AG09309 (cell line): ENCODE measurements at places on chromosomes 1 and 21.

GRCh38 chr1:91700332-91700731 lies 185.6 kb downstream of the TGFBR3 start:
- no peak for DNase-seq

- no peak for DNase-seq
These were observed 86.1 kb upstream of the SLC2A1 start for GRCh38 chr1:43044572-43045361.

- DNase-seq: no peak
These were observed 505.1 kb downstream of the LTN1 start for GRCh38 chr21:28487455-28488070.

DNA sequence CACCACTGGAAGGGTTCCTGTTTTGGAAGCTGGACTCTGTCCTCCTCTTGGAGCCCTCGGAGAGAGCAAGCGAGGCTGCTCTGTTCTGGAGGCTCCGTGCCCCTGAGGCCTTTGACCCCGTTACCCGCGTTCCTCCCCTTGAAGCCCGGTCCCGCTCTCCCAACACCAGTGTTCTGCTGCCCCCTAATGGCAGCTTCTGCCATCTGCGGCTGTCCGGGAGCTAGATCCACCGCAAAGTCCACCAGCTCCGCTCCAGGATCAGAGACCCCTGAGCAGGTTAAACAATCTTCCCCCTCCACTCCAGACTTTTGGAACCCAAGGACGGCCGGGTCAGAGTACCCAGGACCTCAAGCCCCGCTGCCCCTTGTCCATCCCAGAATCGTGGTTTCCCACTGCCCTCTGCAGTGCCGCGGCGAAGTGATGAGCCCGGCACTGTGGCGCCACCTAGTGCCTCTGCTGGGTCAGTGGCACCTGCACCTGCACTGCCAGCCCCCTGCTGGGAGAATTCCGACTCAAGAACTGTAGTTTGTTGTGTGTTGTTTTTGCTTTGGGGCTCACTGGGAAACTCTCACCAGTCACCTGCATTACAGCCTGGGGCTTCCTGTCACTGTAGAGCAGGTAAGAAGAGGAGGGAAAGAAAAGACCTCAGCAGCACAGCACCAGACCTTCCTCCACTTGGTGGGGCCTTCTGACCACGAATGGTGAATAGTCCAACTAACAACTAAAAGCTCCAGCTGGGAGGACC lies 63.5 kb upstream of the NFASC start:
- DNase-seq: no peak

GRCh38 chr1:67085326-67085725 lies 31.4 kb upstream of the SLC35D1 start:
- DNase-seq: no peak

- DNase-seq: no peak
These were observed 51.6 kb downstream of the NEGR1 start for GRCh38 chr1:72230746-72231145.

DNA sequence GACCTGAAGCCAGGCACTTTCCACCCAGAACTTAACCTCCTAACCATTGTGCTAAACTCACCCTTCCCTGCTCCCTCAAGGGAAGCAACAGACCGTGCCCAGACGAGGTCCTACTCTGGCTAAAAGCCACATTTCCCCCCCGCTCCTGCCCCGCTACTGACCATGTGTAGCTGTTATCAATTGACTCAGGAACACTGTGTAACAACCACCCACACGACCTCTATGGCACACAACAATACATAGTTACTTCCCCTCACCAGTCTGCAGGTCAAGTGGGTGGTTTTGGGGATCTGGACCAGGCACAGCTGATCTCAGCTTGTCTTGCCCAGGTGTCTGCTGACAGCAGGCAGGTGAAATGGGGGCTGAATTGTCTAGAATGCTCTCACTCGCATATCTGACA lies 40.1 kb downstream of the CAMK2N1 start:
- DNase-seq: no peak

- DNase-seq: no peak
These were observed 217.2 kb downstream of the RPS6KC1 start for GRCh38 chr1:213268221-213268620.

DNA sequence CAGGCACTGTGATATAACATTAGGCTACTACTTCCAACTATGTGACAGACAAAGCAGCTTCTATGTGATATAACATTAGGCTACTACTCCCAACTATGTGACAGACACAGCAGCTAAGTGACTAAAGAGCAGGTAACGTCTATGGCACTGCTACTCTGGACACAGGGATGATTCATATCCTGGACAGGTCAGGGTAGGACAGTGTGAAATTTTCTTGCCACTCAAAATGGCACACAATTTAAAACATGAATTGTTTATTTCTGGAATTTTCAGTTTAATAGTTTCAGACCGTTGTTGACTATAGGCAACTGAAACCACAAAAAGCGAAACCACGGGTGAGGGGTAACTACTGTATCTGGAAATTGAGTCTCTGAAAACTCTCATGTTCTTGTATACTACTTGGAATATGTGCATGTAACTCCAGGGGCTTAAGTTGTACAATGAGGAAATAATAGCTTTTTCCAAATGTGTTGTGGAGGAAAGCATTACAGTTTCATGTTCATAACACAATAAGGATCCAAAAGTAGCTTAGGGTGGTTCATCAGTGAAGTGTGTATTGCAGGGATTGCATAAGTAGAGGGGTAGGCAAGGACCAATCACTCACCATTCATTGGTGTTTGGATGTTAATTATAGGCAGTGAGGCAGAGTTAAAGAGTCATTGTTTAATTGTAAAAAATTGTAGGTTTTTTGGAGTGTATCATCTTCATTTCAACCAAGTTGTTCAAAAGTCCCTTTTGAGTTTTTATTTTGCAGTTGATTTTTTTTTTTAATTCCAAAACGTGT lies 5.3 kb downstream of the DTL start:
- no peak for DNase-seq

DNA sequence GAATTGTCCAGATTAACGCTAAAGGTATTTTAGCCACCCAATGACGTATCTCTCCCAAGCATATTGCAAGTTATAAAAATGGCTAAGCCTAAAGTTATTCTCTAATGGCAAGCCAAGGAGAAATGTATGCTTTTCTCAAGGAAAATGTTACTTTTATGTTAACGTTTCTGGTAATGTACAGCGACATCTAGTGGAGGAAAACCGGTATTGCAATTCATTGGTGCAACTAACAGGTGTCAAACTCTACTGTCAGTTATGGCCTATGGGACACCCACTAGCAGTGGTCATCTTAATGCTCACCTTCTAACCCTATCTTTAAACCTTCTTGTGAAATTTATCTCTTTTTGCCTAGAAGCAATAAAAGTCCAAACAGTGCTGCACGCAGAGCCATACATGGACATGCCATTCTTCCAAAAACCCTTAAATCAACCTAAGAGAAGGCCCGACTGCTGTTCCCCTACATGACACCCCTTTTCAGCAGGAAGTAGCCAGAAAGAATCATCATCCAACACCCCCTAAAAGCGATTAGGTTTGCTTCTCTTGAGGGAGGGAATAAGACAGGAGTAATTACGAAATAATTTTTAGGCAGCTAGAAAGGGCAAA lies 68.7 kb upstream of the LRIF1 start:
- DNase-seq: no peak

- DNase-seq: no peak
These were observed 3.6 kb downstream of the ACOT7 start for GRCh38 chr1:6389971-6390370.

DNA sequence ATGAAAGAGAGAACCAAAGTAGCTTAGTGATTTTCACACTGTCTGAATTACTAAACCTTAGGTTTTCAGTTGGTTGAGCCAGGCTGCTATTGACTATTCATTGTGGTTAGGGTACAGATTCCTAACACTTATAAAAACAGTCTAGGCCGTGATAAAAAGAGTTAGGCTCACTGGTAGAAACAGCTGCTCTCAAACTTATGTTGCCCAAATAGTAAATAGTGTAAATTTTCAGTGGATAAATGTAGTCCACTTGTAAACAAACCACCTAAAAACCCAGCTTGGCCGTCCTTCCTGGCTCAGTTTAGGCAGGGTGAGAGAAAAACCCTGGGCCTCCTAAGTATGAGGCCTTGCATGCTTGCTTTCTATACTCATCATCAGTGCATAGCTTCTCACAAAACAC lies 34.9 kb downstream of the ARID1A start:
- no peak for DNase-seq

DNA sequence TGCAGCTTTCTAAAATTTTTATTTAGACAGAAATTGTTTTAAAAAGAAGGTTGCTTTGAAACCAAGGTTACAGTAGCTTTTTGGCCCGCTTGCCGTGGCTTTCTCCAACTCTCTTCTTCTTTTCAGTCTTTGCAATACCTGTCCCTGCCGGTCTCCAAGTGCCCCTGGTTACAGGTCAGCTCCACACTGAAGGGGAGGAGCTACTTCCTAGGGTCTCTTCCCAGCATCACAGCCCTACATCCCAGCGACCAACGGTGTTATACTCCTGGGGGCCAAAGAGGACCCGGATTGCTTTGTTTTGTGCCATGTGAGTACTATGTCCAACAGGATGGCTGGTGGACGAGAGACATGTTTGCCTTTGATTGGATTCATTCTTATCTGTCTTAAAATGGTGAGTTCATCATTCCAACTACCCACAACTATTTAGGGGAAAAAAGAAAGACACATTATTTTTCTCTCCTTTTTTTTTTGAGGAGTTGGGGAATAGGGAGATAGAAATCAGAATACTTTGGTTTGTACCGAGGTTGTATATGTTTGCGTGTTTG lies at the start of gene FNDC7:
Gene FNDC7, plus strand, starts transcription at position 303 of the 545 bp plus-strand sequence. Its CDS starts 26 bp downstream, at position 329.
- DNase-seq: no peak

GRCh38 chr1:26015358-26015757 lies 6.2 kb upstream of the EXTL1 start:
- peak; percentile 59 for DNase-seq

DNA sequence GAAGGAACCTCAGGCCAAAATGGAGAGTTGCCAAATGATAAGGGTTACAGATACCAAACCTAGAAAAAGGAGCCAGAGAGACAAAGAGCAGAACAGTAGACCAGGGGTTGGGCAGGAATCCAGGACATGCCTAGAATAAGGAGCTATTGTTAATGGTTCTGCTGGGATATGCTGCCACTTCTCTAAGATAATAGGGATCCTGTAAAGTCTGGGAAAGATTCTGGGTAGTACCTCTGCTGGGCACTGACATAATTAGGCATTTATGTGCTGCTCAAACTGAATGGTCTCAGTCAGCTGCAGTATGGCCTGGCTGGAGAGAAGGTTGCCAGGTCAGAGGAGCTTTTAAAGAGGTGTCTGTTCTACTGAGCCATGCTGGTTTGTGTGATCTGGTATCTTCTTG lies 19.9 kb upstream of the NRIP1 start:
- no peak for DNase-seq
